ENCODE measurements at places on chromosomes 6 and 20.

GRCh38 chr6:110826236-110827129 lies 11.2 kb upstream of the CDK19 start:
- DNase-seq, result no peak

- DNase-seq, result no peak
Measured at GRCh38 chr6:40563111-40563510, 24.1 kb downstream of the LRFN2 start.

DNA sequence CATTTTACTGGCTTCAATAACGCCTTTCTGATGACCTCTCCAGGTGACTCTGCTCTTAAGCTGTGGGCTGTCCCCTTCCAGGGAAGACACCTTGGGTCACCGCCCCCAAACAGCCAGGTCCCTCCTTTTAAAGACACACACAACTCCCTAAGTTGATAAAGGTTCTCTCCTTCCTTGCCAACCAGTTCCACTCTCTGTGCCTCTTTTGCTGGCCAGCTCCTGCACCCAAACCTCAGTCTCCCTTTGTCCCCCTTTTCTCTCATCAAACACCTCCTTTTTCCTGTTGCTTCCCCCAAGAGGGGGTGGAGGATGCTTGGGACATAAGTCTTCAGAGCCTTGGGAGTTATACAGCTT lies 1.0 kb downstream of the NCOA6 start:
- DNase-seq, result peak; percentile 4

GRCh38 chr20:18566892-18567738 lies at the start of gene SMIM26:
SMIM26 (plus strand) TSS chr20:18567432; CDS start chr20:18567479, 47 bp downstream.
- peak; percentile 53 for DNase-seq

GRCh38 chr6:76677017-76677416 lies 604.6 kb upstream of the IMPG1 start:
- DNase-seq, result no peak

- peak; percentile 60 for DNase-seq
Measured at GRCh38 chr20:10218536-10219451, at the start of gene SNAP25. SNAP25 (plus strand) TSS chr20:10218830; CDS start chr20:10275492, 56,662 bp downstream.

- DNase-seq, result no peak
Measured at GRCh38 chr6:16311763-16312162, 73.4 kb downstream of the GMPR start.

DNA sequence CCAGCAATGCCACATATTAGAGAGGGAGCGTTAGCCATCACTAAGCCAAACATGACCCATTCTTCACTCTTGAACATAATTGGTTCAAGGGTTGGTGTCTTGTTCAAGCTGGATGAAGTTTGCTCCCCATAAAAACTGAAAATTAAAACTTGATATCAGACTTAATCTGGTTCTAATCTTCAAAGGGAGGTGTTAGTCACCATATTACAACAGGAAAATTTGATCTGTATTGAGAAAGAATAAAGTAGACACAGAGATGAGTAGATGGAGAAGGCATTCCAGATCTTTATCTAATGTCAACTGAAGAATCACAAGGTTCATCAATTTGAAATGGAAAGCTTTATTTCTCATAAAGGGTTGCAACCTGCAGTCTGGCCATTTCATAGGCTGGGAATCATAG lies 972.8 kb downstream of the HACE1 start:
- no peak for DNase-seq

DNA sequence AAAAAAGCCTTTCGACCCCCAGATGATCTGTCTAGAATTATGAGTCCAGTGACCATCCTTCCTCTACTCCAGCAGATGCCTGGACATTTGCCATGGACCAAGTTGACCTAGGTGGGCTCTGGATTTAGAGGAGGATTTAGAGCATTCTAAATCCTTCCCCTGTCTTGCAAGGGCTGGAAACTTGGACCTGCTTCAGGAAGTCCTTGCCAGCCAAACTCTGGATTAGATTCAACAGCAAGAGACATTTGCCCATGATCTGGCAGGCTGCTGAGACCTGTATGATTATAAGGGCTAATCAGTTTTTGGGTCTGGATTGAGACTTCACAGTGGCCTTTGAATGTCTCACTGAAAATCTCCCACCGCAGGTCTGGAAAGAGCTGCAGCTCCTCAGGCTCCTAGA lies 13.1 kb upstream of the HDGFL1 start:
- DNase-seq, result no peak

DNA sequence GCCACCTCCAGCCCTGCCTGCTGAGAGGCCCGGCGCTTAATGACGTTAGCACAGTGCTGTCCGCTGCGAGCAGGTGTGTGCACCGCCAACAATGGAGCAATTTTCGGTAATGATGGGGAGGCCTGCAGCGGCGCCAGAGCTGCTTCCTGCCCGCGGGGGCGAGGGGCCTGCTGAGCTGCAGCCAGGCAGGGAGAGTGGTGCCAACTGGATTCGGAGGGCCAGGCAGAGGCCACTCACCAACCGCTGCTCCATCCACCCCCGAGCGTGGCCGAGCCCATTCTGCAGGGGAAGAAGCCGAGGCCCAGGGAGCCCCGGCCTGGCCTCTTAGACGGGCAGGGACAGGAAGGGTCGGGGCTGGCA lies 9.6 kb downstream of the HRH3 start:
- DNase-seq, result no peak

- DNase-seq, result no peak
Measured at GRCh38 chr20:34396408-34396807, 33.3 kb downstream of the ITCH start.

DNA sequence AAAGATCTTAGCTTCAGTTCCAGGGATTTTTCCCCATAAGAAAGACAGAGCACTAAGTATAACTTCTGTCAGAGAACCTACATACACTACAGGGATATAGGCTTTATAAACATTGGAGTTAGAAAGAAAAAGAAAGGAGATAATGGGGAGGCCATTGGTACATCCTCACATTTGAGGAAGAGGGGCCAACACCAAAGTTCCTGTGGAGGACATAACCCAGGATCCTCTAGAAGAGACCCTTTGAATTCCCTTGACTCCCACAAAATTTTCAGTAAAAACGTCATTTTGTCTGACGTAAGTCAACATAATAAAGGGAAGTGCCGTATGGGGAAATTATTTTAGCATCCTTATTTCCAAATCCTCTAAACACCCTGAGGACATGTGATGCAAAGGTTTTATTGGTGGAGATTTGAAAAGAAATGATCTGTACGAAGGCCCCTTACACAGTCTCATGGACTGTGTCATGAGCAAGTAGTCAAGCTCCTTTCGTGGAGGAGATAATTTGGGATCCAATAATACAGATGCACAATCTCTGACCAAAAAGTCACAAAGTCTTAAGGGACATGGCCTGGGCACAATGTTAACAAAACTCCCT lies 33.2 kb downstream of the HLA-DRA start:
- DNase-seq, result no peak

- DNase-seq, result no peak
Measured at GRCh38 chr6:147693181-147693580, 184.7 kb downstream of the SAMD5 start.

- peak; percentile 66 for DNase-seq
Measured at GRCh38 chr6:22873513-22874136, 304.3 kb downstream of the HDGFL1 start.

- no peak for DNase-seq
Measured at GRCh38 chr6:83429857-83430610, 817 bp downstream of the ME1 start.
